ENCODE measurements at places on chromosomes 6 and 20.

DNA sequence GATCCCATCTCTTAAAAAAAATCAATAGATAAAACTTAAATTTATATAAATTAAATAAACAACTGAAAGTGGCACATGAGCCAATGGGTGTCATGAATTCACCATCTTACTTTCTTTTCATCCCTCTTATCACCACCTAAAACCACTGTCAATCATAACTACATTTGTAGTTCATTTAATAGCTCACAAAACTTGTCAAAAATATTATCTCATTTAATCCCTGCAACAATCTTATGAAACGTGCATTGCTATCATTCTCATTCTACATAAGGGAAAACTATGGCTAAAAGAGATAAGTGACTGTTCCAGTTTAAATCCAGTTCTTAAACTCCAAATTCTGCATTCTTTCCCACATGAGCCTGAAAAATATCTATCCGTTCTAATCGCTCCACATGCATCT is 80.6 kb upstream of the BEND6 start:
- DNase-seq, result no peak

- DNase-seq, result no peak
Observed at GRCh38 chr6:11350294-11350693, 117.8 kb upstream of the NEDD9 start.

GRCh38 chr6:36808634-36809033 is 30.6 kb downstream of the CPNE5 start:
- DNase-seq, result no peak

- DNase-seq, result no peak
Observed at GRCh38 chr20:61646986-61647385, 394.9 kb downstream of the CDH4 start.

DNA sequence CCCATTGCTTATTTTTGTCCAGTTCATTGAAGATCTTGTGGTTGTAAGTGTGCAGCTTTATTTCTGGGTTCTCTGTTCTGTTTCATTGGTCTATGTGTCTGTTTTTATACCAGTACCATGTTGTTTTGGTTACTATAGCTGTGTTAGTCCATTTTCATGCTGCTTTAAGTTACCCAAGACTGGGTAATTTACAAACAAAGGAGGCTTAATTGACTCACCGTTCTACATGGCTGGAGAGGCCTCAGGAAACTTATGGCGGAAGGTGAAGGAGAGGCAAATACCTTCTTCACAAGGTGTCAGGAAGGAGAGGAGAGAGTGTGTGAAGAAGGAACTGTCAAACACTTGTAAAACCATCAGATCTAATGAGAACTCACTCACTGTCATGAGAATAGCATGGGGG is 29.9 kb upstream of the FERMT1 start:
- no peak for DNase-seq

Measured in sigmoid colon (tissue), 7 donors.